ENCODE measurements at places on chromosomes 4 and X.

DNA sequence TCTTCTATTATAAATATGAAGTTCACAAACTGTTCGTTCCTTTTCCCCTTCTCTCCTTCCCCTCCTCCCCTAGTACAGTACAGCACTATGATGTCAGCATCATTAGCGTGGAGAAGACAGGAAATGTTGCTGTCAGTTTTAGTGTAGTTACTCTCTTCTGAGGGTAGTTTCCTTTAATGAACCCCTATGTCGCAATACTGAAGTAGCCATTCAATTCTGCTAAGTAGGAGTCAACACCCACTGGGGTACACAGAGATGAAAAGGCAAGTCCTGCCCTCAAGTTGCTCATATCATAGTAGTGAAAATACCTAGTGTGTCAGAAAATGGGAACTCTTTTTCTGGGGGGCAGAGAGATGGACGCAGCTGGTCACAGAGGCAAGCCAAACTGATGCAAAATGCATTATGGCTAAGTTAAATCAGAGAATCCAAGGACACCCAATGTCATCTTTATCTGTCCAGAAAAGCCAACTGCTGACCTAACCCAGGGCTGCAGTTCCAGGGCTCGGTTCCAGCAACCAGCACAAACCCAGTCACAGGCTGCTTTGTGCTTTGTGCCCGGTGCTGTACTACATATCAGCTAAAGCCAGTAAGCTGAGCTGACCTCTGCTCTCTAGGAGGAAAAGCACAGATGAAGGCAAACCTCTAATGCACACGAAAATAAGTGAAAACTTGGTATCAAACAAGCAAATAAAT, 31.5 kb downstream of the GRIA3 start:
- DNase-seq, result no peak

DNA sequence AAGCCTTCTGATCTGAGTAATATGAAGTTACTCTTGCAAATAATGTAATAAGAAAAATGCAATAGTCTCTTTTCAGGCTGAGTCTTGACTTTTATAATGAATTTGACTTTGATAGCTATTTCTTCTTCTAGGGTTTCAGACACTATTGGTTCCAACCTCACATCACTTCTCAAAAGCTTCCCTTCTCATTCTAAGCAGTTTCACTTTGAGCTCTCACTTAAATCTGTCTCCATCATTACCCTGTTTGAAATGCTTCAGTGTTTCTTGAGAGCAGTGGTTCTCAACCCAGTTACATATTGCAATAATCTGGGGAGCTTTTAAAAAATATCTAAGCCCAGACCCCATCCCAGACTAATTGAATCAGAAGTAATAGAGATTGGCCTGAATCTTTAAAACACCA, 40.5 kb upstream of the BMP2K start:
- no peak for DNase-seq

GRCh38 chr4:99013402-99013843, 17.9 kb downstream of the METAP1 start:
- DNase-seq, result no peak

DNA sequence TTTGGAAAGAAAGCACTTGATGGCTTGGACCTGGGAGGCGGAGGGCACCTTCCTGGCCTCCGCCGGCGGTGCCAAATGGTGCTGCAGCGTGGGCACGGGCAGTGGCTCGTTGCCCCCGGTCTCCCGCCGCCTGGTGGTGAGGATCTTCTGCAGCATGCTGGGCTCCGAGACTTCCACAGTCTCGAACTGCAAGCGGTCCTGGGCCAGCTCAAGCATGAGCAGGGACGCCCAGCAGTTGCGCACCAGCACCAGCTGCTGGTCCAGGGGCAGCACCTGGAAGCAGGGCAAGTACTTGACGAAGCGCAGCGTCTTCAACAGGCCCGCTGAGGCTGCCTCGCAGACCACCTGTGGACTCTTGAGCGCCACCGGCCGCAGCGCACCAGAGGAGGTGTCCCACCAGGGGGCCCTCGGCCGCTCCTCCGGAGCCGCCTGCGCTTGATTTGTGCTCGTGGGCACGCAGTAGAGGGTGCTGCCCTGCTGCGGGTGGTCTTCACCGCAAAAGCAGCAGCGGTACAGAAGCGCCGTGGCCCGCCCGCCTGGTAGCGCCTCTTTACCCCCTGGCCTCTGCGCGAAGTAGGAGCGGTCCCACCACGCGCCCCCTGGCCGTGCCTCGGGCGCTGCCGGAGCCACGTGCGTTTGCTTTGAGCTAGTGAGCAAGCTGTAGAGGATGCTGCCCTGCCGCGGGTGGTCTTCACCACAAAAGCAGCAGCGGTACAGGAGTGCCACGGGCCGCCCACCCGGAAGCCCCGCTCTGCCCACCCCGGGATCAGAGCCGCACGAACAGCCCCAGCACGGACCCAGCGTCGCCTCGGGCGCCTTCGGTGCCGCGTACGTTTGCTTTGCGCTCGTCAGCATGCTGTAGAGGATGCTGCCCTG, 689 bp downstream of the NR0B1 start:
- DNase-seq, result no peak

DNA sequence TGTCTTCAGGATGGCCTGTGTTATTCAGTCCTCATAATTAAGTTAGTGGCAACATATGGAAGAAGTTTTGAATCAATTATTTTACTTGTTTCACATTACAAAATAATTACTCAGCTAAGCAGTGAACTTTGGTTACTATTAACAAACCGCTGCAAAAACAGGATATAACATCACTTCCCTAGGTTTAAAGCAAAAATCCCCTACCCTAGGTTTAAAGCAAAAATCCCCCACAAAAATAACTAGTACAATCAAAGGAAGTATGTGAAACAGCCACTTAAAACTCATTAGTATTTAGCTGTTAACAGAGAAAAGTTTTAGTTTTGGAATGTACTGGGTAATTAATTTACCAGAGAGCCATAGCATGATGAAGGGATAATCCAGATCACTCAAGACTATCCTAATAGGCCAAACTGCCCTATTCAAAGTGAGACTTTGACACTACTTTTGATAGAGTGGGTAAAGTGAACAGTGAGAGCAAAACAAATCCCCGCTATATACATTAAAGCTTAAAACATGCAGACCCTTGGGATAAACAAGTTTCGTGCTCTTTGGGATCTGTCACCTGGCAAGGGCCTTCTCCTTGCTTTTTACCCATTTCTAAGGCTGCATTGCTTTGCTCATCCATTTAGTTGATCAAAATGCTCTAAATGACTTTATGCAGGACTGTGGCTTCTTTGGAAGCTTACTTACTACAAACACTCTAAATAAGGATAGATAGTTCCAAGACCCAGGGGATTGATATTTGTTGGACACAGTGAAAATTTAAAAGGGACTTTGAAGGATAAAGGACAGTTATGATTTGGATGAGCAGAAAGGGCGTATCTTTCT, 36.4 kb upstream of the GPR174 start:
- DNase-seq, result no peak

- DNase-seq, result no peak
Measured at GRCh38 chrX:15321447-15321846, 6.0 kb upstream of the ASB11 start.

GRCh38 chr4:44725726-44726037, 674 bp downstream of the GNPDA2 start:
- DNase-seq, result peak; percentile 34

GRCh38 chrX:16063921-16064320, 59.4 kb upstream of the GRPR start:
- DNase-seq, result no peak

GRCh38 chr4:6812766-6813165, 30.2 kb downstream of the KIAA0232 start:
- no peak for DNase-seq

GRCh38 chr4:175560604-175561003, 251.5 kb downstream of the GPM6A start:
- peak; percentile 56 for DNase-seq

DNA sequence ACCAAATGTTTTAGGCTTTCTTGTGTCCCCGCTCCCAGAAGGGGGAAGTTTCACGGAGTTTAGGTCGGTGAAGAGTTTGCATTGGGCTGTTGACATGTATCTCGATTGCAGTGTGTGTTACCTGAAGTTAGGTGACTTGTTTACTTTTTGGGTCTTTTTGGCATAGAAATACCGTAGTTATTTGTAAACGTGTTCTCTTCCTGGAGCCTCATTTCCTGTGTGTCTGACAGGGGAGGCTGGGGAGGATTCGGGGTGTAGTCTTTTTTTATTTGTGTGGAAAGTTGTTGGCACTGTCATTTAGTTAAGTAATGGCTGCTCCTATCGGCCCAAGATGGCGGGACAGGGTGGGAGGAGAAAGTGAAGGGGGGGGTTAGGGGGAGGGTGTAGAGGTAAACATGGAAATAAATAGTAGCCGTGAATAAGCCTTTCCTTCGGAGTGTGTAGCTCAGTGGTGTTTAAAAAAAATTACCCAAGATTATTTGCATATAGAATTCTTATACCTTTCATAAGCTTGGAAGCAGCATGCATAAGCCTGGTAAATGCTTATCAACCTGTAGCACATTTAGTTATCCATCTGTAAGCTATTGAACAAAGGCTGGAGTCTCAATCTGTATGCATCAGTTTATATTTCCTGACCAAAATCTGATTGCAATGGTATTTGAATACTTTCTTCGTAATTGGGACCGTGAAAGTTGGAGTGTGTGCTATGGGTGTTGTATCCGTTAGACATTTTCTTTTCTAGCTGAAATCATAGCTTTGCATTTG, 1.6 kb downstream of the KDM6A start:
- DNase-seq, result peak; percentile 65

DNA sequence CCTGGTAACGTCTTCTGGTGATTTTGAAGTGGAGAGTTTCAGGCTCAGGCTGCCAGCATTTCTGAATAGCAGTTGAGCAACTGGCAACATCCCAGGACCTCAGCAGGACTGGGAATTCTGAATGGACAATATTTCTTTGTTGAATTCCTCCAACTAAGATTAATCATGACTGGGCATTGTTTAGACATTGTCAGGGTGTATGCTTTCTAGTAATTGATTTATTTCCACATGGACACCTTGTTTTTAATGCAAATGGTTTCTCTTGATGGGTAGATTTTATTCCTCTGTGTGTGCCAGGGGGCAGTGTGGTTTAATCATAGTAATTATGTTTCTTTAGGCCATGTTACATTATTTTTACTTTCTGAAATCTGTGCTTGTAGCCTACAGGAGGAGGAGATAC, 1004.7 kb upstream of the LCORL start:
- DNase-seq, result no peak

DNA sequence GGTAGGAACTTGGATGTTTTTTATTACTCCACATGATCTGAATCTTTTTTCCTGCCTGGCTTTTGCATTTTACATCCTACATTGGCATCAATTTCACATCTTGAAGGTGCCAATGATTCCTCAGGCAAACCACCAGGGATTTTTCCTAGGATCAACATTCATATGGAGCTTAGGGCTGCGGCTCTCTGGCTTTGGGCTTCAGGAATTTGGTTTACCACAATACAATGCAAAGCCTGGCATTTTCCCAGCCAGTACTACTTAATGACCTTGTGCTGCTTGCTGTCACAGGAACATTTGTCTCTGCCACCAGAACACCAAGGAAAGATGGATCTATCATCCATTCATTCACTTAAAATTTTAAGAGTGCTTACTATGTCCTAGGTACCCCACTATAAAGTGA, 180.7 kb downstream of the PDGFC start:
- DNase-seq, result peak; percentile 68

DNA sequence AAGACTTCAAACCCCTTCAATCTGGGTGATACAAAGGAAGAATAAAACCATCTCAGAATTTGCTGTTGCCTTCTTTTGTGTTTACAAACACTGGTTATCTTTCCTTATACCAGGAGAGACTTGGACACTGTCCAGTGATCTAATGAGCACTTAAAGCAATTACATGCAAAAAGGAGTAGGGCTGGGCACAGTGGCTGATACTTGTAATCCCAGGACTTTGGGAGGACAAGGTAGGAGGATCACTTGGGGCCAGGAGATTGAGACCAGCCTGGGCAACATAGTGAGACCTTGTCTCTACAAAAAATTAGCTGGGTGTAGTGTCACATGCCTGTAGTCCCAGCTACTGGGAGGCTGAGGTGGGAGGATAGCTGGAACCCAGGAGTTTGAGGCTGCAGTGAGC, 95.7 kb upstream of the DRD5 start:
- DNase-seq, result no peak

DNA sequence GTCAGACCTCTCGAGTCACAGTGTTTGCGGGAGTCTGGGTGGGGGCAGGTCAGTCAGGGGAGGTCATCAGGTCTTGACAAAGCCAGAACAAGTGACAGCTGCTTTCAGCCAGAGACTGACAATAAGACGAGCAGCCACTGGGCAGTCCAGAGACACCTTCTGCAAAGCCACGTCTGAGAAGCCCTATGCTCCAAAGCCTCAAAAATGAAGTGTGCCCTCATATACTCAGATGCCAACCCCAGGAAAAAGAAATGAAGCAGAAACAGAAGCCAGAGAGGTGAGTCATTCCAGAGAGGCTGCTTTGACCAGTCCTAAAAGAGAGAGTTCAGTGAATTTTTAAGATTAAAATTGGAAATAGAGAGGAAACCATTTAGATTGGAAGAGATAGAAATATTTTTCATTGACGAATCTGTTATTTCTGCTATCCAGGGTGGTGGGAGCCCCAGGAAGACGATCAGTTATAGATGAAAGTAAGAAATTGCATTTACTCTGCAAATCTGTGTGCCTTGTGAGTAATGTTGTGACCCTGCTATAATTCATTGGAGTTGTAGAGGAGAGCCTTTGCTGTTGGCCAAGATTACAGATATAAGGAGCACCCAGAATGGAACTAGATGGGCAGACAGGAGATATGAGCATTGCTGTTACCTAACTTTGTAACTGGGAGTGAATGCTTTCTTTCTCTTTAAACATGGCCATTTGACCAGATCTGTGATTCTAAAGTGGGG, 77.9 kb downstream of the LRRC66 start:
- peak; percentile 15 for DNase-seq

Measured in iris pigment epithelial cell (primary cell).